CD4-positive, alpha-beta T cell (primary cell): ENCODE measurements at places on chromosomes 3 and 15. TPM values are rescaled to one million over a fixed set of nuclear protein-coding genes. Genes with fewer than 3 reads are reported as not detected.

- no peak for DNase-seq
- no peak overlapping the region for H3K27ac ChIP-seq
- no peak overlapping the region for H3K4me3 ChIP-seq
Observed at GRCh38 chr3:70273492-70273891, 38.9 kb downstream of the MDFIC2 start.

DNA sequence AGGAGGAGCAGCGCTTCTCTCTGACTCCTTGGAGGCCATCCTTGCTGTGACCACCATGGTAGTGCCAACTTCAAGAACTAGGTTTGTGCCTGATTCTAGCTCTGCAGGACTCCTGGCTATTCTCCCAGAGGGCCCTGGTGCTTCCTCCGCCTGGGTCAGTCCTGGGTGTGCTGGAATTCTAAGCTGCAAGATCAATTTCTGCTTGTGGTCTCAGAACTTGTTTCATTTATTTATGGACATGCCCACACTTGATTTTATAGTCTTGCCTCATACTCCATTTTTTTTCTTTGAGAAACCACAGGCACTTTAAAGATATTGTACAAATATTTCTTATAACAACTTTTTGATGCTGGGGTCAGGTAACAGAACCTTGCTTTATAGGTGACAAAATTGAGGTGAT is 87.6 kb downstream of the PDCD6IP start:
- no peak overlapping the region for H3K4me3 ChIP-seq
- H3K27me3 ChIP-seq = no peaks in the 10 kb centered on the region
- H3K27ac ChIP-seq = no peak overlapping the region

DNA sequence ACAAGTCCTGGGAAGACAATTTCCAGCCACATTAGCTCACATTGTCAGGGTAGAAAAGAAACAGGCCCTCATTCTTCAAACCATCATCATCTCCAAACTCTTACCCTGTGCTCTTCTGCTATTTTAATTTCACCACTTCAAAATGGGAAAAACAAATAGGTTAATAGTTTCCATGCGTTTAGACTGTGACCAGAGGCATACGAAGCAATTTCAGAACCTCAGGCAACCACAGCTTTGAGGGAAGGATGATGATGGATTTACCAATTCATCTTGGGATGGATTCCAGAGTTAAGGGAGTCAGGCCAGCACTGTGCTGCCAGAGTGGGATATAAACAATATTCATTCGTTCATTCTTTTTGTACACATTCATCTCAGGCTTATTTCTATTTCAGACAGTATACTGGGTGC is 307.8 kb upstream of the TPRG1 start:
- no peaks in the 10 kb centered on the region for H3K4me1 ChIP-seq
- H3K27ac ChIP-seq = no peak overlapping the region
- DNase-seq = no peak
- peaks cover 13% of the 10 kb centered on the region for H3K36me3 ChIP-seq
- H3K4me3 ChIP-seq = no peak overlapping the region
- H3K27me3 ChIP-seq = no peaks in the 10 kb centered on the region

DNA sequence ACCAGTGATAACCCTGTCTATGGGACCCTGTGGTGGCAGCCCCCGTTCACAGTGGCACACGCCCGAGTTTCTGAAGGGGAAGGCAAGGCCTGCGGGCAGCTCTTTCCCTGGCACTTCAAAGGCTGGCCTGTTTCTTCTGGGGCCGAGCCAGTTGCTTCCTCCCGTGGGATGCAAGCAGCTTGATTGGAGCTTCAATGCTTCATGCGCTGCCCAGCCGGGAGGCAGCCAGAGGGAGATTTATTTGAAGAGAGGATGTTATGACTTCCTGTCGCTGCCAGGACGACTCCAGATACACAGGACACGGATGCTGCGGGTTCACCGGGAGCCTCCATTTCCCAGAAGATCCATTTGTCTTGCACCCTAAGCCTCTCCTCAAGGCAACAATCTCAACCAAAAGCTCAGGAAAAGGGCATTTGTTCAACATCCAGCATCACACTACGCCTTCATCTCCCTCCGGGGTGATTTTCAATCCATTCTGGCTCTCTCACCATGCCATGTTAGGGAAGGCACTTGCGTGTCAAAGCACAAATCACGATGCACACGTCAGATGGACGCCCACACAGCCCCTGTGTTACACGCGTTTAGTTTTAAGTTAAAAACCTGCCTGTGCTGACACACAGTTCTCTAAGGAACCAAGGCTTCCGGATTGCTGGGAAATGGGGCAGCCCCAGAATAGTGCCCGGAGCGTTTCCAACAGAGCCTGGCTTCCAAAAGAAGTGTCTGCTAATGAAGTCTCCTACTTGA is 330.2 kb downstream of the OCA2 start:
- no peak for DNase-seq
- no peaks in the 10 kb centered on the region for H3K36me3 ChIP-seq
- no peaks in the 10 kb centered on the region for H3K4me1 ChIP-seq

- H3K4me1 ChIP-seq = peaks cover 30% of the 10 kb centered on the region
- no peaks in the 10 kb centered on the region for H3K27me3 ChIP-seq
- H3K36me3 ChIP-seq = peaks cover 12% of the 10 kb centered on the region
- DNase-seq = peak; percentile 72
- H3K27ac ChIP-seq = peak within 1 kb of the TSS; percentile 62
Observed at GRCh38 chr15:91022075-91022831, at the start of gene VPS33B. VPS33B (minus strand) TSS chr15:91022594; CDS start chr15:91022249, 345 bp downstream.

FBLN2 gene
- 0.25 TPM for total RNA-seq

SLC6A1 gene
- total RNA-seq = not detected

PLSCR5 gene
- total RNA-seq = not detected

IGSF11 gene
- total RNA-seq = 0.58 TPM

FHIT gene
- 86.0 TPM for total RNA-seq

IMPG2 gene
- total RNA-seq = 0.66 TPM

THOC7 gene
- 23.7 TPM for total RNA-seq

LYZL4 gene
- not detected for total RNA-seq

SLC9C1 gene
- total RNA-seq = not detected
